ENCODE measurements at places on chromosomes 11 and 22. TPM values are rescaled to one million over a fixed set of nuclear protein-coding genes. Genes with fewer than 3 reads are reported as not detected.

MRGPRX3 gene
- polyA plus RNA-seq, result not detected

- DNase-seq, result no peak
Observed at GRCh38 chr22:23088199-23088604, 17.9 kb downstream of the GNAZ start.

TUG1 gene
- polyA plus RNA-seq, result 202 TPM

MTA2 gene
- 96.7 TPM for polyA plus RNA-seq

DNA sequence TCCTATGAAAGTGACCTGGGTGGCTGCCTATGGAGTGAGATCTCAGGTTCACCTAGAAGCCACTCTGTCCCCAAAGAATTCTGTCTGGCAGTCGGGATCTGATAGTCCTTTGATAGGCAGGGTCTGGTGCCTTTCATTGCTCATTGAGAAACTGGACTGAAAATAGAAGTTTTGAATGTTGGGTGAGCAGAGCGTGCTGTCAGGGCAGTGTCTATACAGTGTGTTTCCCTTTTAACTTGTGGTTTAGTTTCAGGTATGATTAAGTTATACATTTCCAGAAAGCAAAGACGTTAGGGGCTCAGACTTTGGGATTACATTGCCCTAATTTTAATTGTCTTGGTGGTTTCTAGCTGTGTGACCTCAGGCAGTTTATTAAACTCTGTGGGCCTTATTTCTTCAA lies 111.3 kb upstream of the PAX6 start:
- no peak for DNase-seq

SCGB1A1 gene
- not detected for polyA plus RNA-seq

ARHGAP20 gene
- polyA plus RNA-seq, result 4.5 TPM

GRCh38 chr22:42376711-42377554 lies 55.3 kb downstream of the NFAM1 start:
- DNase-seq, result no peak

- no peak for DNase-seq
Observed at GRCh38 chr22:43110927-43111623, 525 bp downstream of the BIK start.

ELFN2 gene
- polyA plus RNA-seq, result 0.65 TPM

Measured in right renal cortex interstitium (tissue), 3 donors.